ENCODE measurements at places on chromosomes 5 and 9.

DNA sequence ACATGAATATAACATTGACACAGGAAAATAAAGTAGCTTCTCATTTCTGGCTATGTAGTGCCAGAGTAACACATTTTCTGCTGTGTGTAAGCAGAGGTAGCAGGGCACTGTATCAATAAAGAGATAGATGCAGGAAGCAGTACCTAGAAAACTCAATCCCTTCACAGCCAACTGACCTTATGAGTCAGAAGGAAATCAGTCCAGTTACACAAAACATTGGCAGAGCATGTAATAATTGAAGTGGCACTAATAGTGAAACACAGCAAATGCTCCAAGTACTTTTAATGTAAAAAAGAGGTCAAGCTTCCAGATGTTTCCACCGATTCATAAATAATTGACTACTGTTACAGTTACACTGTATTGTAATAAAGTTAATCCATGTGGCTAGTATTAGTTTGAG, 706.6 kb downstream of the EFNA5 start:
- DNase-seq, result no peak

DNA sequence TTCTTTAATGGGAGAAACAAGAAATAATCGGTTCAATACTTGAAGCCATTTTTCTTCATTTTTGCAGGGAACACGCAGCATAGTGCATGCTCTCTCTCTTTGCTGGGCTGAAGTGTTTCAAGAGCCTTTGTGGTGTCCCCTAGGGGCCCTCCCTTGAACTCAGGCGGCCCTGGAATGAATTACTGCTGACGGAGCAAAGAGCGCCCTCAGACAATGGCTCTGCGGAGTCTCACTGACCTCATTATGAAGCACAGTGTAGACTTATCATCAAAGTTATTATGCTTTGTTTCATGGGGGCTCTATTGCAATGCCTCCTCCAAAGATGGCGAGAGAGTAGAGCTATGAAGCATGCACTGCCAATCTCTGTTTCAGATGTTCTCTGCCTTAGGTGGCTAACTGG, 64.8 kb upstream of the ADCY2 start:
- no peak for DNase-seq

DNA sequence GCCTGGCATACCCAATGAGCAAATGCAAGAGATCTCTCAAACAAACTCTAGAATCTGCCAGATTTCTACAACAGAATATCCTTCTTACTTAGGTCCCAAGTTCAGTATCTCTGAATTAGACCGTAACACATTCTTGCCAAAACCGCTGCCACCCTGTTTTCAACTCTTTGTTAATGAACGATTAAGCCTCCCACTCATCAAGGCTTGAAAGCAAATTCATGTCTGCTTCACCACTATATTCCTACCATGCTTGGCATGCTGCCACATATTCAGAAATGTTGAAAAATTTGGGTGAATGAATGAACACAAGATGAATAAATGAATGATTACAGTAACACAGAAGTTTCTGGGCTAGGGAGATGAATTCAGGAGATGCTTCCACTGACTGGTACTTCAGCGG, 119.9 kb downstream of the BNC2 start:
- no peak for DNase-seq

- peak; percentile 60 for DNase-seq
Measured at GRCh38 chr9:5186416-5187169, 1.2 kb upstream of the INSL6 start.

- no peak for DNase-seq
Measured at GRCh38 chr9:135215571-135216161, 128.2 kb downstream of the OLFM1 start.

- DNase-seq, result no peak
Measured at GRCh38 chr5:27548484-27548883, 510.1 kb upstream of the CDH9 start.
